ENCODE measurements at places on chromosomes 2 and 18.
A peak's percentile ranks its signal among the peaks of the same experiment; 100 is the strongest.

GRCh38 chr2:31539505-31539904, 41.2 kb downstream of the SRD5A2 start:
- DNase-seq = no peak

- no peak for DNase-seq
Measured at GRCh38 chr2:58928973-58929372, 687.8 kb upstream of the FANCL start.

GRCh38 chr2:43542285-43542933, 53.4 kb downstream of the THADA start:
- no peak for DNase-seq

- DNase-seq = no peak
Measured at GRCh38 chr2:166240387-166241313, 112.8 kb upstream of the SCN1A start.

GRCh38 chr2:49111456-49111855, 42.9 kb downstream of the FSHR start:
- DNase-seq = no peak

GRCh38 chr18:45793264-45793965, 32.1 kb upstream of the SIGLEC15 start:
- DNase-seq = no peak

DNA sequence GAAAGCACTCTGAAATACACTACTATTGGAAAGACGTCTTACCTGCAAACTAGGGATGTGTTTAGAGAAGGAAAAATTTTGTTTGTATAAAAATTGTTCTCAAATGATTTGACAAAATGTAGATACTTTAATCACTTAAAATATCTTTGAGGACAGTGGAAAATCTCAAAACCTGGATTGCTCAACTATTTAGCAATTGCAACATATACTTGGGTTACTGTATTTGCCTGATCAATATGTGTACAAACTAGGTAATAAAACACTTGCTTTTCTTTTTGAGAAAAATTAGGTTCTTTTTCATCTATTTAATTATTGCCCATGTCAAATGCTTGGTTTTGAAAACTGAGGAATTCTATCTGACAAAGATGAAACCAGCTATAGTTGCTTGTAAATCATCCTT, 60.9 kb downstream of the CPS1 start:
- no peak for DNase-seq

- no peak for DNase-seq
Measured at GRCh38 chr2:14433946-14434495, 198.5 kb upstream of the LRATD1 start.

GRCh38 chr2:106974891-106975290, 88.9 kb upstream of the ST6GAL2 start:
- DNase-seq = no peak

DNA sequence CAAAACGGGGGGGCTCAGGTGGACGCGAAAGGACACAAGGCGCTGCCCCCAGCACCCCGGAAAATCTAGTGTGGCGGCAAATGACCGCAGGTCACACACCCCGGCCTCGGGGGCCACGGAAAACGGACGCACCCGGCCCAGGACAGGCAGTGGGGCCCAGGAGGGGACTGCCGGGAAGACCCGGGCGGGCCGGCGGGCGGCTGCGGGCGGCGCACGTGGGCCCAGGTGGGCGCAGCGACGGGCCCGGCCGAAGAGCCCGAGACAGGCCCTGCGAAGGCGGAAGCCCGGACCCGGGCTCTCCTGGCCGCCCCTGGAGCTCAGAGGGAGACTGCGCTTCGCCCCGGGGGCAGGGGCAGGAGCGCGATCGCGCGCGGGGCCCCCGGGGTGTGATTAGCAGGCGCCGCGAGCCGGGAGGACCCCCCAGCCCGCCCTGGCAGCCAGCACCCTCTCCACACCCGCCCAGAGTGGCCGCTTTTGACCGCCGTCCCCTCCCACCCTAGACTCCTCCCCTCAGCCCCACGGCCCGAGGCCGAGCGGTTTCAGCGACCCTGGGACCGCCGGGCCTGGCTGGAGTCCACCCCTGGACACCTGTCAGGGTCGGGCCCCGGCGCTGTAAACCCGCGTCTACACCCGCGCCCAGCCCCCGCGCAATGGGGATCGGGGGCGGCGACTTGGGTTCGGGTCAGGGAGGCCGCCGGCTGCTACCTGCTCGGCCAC, 773 bp downstream of the MBP start:
- DNase-seq = peak; percentile 86

All from tibial artery (tissue), 4 donors.